Stimulated activated CD4-positive, alpha-beta T cell treated with anti-CD3 and anti-CD28 coated beads, Interleukin-1b, Interleukin-23, amount 100 ng/mL, for 48 hours (primary cell): ENCODE measurements at places on chromosomes 16 and 17.

DNA sequence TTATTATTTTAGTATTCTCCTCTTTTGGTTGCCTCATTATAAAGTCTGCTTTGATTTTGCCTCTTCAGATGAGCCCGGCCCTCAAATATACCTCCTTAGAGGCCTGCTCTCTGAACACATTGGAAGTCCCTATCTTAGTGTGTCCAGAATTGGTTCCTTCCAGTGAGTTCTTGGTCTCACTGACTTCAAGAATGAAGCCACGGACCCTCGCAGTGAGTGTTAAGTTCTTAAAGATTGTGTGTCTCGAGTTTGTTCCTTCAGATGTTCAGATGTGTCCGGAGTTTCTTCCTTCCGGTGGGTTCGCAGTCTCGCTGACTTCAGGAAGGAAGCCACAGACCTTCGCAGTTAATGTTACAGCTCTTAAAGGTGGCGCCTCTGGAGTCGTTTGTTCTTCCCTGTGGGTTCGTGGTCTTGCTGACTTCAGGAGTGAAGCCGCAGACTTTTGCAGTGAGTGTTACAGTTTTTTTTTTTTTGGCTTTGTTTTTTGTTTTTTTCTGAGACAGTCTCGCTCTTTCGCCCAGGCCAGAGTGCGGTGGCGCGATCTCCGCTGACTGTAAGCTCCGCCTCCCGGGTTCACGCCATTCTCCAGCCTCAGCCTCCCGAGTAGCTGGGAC lies 45.8 kb upstream of the NOS2 start:
- DNase-seq = peak; percentile 10

DNA sequence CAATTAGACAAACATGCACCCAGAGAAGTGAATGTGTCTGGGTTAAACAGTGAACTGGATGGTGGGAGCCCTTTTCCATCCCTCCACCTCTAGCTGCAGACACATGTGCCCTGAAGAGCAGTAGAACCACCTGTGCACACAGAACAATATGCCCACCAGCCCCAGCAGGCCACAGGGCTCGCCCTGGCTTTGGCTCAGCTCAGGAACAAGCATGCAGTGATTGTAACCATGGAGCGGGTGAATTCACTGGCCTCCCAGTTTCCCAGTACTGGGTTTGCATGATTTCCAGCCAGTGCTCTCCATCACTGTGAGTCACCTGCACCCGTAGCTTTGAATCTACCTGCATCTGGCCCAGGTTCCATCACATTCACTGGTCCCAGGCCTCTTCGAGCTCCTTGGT lies 5.2 kb downstream of the GPR179 start:
- DNase-seq = no peak

DNA sequence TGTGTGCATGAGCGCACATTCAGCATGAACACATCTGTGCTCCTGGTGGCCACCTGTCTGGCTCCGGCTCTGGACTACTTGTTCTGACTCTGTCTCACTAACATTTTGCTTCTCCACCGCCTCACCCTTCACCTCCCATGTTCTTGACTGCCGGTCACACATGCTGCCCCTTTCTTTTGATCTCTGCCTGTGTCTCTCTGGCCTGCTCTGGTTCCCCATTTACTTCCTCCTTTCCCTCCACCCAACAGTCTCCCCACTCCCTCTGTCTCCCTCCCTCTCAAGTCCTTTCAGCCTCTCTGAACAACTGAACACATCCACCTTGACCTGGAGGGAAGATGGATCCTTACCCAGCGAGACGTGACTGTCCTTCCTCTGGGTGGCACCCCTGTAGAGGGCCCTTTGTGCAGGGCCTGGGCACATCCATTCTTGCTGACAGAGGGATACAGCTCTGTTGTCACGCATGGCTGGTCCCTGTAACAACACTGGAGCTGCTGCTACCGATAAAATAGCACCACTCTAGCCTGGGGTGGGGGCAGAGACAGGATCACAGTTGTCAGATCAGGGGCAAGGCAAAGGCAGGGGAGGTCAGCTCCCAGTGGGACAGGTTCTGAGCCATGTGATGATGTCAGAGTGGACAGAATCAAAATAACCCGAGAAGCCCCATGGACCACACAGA lies 11.0 kb downstream of the ZSCAN32 start:
- no peak for DNase-seq

DNA sequence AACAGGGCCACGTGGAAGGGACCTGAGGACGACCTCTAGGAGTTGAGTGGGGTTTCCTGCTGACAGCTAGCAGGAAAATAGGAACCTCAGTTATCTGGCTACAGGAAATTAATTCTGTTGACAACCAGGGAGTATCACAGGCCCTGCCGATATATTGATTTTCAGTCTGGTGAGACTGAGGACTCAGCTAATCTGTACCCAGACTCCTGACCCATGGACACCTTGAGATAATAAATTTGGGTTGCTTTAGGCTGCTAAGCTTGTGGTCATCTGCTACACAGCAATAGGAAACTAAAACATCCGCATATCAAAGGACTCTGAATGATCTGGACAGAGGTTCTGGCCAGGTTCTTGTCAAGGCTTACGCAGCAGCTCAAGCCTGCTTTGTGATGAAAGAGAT lies 80.8 kb upstream of the CNEP1R1 start:
- DNase-seq = no peak

DNA sequence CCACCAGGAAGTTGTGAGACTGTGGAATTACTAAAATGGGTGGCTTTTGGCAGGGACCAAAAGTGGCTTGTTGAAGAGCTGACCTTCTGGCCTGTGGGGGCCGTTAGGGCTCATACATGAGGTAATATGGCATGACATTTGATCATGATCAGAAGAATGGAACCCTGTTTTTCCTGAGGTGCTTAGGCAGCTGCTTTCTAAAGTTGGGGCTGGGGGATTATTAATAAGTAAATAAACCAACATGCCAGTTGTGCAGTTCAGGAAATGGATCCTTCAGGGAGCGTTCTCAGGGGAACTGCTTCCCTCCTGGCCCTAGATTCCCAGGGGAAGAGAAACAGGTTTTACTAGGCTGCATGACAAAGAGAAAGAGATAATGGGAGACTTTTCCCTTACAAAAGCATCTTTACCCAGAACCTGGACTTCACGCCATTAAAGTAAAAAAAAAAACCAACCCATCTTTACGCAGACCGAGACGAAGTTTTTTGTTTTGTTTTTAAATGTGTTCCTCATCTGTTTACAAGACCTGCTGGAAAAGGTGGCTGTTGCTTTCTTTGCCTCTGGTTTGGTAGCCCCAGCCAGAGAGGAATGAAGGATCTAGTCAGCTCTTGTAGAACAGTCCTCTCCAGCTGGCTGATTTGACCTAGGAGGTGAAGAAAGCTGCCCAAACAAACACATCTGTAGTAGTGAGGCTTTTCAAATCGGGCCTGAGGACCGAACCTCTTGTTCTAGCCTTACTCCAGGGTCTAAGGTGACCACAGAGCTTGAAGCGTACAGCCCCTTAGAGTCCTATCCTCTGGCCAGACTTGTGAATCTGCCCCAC lies 22.7 kb downstream of the YPEL2 start:
- no peak for DNase-seq

- peak; percentile 66 for DNase-seq
Observed at GRCh38 chr16:68064791-68065365, 20.3 kb upstream of the NFATC3 start.

- no peak for DNase-seq
Observed at GRCh38 chr17:38746004-38746848, 1.9 kb downstream of the PCGF2 start.

DNA sequence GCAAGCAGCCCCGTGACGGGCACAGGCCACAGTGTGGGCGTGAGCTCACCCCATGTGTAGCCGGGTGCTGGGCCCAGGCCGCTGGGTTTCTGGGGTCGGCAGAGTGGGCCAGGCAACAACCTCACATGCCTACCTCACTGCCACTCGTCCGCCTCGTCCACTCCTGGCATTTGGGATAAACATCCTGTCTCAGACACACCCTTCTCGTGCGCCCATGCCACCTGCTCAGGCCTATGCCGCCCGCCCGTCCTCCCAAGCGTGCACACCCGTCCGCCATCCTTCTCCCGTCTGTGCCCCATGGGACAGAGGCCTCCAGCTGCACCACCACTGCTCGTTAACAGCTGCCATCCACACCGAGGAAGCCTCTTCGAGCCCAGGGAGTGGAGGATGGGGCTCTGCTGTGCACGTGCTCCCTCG lies 64.3 kb downstream of the KLHDC4 start:
- no peak for DNase-seq

DNA sequence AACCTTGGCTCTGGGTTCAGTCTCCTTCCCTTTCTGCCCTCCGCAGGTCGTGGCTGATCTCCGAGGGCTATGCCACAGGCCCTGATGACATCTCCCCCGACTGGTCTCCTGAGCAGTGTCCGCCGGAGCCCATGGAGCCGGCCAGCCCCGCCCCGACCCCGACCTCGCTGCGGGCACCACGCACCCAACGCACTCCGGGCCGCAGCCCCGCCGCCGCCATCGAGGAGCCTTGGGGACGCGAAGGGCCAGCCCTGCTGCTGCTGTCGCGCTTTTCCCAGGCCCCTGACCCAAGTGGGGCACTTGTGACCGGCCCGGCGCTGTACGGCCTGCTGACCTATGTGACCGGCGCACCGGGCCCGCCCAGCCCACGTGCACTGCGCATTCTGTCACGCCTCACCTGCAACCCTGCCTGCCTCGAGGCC lies 5.1 kb downstream of the ARMC5 start:
- no peak for DNase-seq

GRCh38 chr16:84461029-84461412 lies 43.4 kb downstream of the MEAK7 start:
- DNase-seq = no peak

GRCh38 chr17:8629371-8630226 lies 926 bp downstream of the MYH10 start:
- DNase-seq = no peak

- DNase-seq = no peak
Observed at GRCh38 chr16:52613508-52613907, 66.6 kb upstream of the TOX3 start.

DNA sequence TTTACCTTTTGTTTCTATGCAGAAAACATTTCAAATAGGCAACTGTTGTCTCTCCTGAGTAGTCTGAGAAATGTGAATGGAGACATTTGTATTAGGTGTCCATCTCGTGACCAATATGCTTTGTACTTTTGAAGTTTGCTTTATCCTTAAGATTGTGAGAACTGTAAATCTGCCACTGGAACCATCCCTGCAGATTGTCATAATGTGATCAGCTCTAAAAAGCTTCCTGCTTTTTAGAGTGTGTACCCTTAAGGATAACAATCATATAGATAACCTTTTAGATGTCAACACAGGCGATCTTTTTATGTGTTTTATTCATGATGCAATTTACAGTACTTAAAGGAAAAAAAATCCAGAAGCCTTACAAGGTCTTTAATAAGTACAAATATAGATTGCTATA lies 63.5 kb downstream of the PRKCA start:
- DNase-seq = no peak

- DNase-seq = no peak
Observed at GRCh38 chr16:47363761-47364160, 97.1 kb downstream of the ITFG1 start.

DNA sequence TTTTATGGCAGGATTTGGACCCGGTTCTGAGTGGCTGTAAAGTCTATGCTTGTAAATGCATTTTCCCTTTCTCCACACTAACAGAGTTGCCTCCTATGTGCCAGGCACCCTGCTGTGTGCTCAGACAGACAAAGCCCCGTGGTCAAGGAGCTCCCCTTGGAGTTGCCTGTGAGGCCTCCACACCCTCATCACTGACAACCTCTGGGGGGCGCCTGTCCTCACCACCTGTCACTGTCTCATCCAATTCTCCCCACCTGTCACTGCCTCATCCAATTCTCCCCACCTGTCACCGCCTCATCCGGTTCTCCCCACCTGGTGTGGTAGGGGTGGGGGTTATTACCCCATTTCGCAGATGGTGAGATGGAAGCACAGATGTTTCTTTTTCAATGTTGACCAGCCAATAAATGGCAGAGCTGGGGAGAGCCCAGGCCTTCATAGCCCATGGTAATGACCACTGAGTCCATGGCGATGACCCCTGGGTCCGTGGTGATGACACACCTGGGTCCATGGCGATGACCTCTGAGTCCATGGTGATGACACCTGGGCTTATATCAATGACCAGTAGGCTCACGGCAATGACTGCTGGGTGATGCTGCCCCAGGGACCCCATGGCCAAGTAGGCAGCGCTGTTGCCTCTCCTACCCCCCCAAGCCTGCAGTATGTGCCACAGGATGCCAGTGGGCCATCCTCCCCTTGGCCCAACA lies 150.1 kb downstream of the IRF8 start:
- DNase-seq = no peak

GRCh38 chr17:68832109-68832802 lies 122.9 kb downstream of the ABCA8 start:
- DNase-seq = no peak

GRCh38 chr16:74982256-74982655 lies 2.7 kb downstream of the WDR59 start:
- no peak for DNase-seq

GRCh38 chr16:74477226-74477625 lies 55.9 kb upstream of the CLEC18B start:
- DNase-seq = no peak

GRCh38 chr17:1563786-1564613 lies 1.4 kb upstream of the PITPNA start:
- DNase-seq = no peak

- no peak for DNase-seq
Observed at GRCh38 chr16:87832137-87832527, 37.2 kb downstream of the SLC7A5 start.

DNA sequence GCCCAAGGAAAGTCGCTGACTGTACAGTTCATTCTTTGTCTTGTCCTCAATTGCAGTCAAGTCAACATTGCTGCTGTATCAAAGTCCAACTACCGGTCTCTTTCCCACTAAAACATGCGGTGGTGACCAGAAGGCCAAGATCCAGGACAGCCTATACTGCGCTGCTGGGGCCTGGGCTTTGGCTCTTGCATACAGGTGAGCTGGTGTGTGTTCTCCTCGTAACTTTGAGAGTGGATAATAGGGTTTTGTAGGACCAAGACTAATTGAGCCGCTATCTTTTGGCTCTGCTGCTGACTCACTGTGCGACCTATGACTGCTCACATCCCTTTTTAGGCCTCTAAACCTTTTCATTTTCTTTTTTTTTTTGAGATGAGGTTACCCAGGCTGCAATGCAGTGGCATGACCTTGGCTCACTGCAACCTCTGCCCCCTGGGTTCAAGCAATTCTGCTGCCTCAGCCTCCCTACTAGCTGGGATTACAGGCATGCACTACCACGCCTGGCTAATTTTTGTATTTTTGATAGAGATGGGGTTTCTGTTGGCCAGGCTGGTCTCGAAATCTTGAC lies 38.7 kb downstream of the PHKB start:
- DNase-seq = no peak

DNA sequence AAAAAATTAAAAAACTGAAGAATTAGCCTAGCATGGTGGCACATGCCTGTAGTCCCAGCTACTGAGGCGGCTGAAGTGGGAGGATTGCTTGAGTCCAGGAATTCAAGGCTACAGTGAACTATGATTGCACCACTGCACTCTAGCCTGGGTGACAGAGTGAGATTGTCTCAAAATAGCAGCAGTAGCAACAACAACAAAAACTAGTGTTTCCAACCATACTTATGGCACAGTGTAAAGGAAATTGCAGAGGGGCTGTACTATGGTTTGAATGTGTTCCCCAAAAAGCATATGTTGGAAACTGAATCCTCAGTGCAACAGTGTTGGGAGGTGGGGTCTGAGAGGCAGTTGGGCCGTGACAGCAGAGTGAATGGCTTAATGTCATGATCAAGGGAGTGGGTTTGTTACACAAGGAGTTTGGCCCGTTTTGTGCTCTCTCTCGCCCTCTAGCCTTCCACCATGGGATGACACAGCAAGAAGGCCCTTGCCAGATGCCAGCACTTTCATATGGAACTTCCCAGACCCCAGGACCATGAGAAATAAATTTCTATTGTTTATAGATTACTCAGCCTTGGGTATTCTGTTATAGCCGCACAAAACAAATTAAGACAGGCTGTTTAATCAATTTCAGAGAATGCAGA lies 70.0 kb downstream of the PGS1 start:
- no peak for DNase-seq

GRCh38 chr16:30509081-30509765 lies 17.1 kb downstream of the ZNF768 start:
- DNase-seq = no peak
